BJ (cell line): ENCODE measurements at places on chromosomes 11 and 22.

DNA sequence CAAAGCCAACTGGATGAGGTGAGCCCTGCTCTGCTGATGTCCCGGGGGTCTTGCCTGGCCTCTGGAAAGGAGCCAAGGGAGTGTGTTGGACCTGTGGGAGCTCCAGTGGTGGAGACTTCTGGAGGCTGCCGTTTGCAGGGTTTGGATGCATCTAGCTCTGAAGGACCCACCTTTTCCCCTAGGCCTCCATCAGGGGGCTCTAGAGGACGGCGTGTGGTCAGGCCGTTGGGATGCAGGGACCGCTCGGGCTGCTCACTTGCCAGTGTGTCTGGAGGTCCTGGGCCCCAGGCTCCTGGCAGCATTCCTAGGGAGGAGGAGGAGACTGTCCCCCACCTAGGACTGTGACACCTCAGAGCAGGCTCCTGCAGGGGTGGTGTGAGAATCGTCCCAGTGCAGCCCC is 58.3 kb downstream of the PRDM11 start:
- DNase-seq = no peak

- no peak for DNase-seq
Measured at GRCh38 chr11:41201156-41201555, 258.3 kb downstream of the LRRC4C start.

GRCh38 chr11:43576803-43577521 is 103.6 kb upstream of the HSD17B12 start:
- DNase-seq = no peak

DNA sequence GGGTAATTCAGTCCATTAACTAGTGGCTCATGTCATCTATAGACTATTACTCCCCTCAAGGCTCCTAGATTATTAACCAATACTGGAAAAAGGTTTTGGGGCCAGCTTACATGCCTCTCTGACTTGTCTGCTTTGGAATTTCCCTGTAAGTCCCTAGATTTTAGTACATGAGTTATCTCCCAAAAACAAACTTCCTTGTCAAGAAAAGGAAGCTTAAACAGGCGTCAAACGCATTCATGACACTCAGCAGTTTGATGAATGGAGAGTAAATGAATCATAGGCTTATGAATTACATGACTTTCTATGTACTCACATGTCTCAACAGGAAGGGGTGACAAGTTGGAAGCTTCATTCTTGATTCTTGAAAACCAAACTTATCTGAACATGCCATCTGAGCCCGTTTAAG is 70.8 kb downstream of the BLID start:
- DNase-seq = peak; percentile 64

- DNase-seq = no peak
Measured at GRCh38 chr11:60870276-60870675, 2.9 kb downstream of the ZP1 start.

- DNase-seq = no peak
Measured at GRCh38 chr11:35133656-35134055, 5.3 kb upstream of the CD44 start.

DNA sequence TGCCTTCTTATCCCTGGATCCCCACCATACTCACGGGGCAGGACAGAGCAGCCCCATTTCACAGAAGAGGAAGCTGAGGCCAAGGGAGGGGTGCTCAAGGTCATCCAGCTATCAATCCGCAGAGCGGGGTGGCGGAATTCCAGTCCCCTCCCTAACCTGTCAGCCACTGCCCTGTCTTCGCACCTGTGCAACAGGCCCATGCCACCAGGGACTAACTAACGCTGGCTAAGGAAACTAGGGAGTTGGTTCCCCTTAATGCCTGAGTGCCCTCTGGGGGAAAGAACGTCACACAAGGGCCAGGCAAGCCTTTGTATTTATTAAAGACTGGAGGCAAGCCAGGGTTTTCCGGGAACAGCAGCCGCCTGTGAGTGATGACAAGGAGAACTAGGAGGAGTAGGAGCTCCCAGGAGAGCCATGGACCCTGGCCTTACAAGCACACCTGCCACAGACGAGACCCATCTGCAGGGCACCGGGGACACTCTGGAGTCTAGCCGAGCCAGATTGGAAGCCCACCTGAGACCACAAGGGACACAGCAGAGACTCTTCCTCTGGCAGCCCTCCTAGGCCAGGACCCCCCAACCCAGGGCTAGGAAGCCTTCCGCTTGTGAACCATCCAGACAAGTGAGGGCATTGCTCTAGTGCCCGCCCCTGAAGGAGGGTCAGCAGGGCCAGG is 64.4 kb downstream of the MYH9 start:
- no peak for DNase-seq

- DNase-seq = no peak
Measured at GRCh38 chr11:357582-357981, 11.7 kb upstream of the B4GALNT4 start.

- no peak for DNase-seq
Measured at GRCh38 chr22:22349455-22349836, 104.9 kb downstream of the VPREB1 start.

- no peak for DNase-seq
Measured at GRCh38 chr22:37284126-37284804, 2.0 kb downstream of the CYTH4 start.

DNA sequence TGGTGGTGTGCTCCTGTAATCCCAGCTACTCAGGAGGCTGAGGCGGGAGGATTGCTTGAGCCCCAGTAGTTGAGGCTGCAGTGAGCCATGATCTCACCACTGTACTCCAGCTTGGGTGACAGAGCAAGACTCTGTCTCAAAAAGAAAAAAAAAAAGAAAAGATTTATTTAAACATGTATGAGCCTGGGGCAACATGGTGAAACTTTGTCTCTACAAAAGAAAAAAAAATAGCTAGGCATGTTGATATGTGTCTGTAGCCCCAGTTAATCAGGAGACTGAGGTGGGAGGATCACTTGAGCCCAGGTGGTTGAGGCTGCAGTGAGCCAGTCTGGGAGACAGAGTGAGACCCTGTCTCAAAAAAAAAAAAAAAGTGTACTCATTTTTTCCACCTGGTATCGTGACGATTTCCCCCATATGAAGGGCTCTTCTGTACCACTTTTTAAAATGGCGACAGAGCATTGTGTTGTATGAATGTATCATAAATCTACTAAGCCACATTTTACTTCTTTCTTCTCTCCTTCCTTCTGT is 16.4 kb upstream of the KCTD14 start:
- DNase-seq = no peak

GRCh38 chr11:127390465-127390864 is 389.9 kb upstream of the KIRREL3 start:
- DNase-seq = no peak

DNA sequence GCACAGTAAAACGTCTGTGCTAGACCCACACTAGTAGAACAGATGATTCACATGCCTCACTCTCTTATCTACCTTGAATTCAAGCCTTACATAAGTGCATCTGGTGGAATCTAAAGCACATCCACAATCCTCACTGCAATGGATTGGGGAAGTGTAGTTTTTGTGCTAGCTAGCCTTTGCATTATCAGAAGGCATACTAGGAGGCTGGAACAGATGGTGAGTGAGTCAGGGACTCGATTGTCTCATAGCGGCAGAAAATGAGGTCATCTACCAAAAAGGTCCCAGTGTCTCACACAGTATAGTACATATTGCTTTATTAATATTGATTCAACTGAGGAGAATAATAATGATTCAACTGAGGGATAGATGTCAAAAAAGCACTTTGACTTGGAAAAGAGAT is 9.3 kb downstream of the MSANTD4 start:
- no peak for DNase-seq

DNA sequence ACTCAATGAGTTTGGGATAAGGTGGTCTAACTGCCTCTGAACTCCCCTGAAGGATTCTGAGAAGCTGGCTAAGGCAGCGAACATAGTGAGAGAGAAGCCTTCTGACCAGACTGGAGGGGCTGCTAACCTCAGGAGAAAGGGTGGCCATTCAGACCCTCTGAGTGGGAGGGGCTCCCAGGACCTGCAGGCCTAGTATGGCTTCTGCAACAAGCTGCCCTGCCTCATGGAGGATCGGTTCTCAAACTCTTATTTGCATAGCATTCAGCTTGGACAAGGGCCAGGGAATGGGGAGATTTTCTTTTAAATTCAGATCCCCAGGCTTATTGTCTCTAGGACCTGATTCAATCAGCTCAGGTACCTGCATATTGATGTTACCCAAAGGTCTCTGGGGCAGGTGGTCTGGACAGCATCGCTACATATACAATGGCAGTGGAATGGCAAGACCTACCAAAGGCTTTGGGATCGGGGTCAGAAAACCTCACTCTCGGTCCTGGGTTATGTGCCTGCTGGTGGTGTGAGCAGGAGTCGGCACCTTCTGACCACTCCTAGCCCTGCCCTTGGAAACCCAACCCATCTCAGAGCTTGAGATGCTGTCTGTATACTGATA is 599.1 kb downstream of the BRD1 start:
- DNase-seq = no peak

DNA sequence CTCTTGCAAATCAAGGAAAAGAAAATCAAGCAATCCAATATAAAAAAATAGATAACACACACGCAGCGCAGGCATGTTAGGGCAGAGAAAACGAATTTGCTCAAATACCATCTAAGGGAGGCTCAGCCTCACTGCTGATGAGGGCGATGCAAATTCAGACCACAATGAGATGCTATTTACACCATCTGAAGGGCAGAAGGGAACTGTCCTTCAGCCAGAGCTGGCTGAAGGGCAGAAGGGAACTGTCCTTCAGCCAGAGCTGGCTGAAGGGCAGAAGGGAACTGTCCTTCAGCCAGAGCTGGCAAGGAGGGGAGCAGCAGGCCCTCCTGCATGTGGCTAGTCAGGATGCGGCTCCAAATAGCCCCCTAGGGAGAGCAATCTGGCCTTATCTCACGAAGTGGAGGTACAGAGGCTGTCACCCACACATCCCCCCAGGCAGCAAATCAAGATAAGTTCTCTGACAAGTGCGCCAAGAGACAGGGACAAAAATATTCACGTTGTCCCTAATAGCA is 7.6 kb upstream of the SLC39A13 start:
- no peak for DNase-seq

- DNase-seq = no peak
Measured at GRCh38 chr11:71342951-71343827, 90.8 kb upstream of the SHANK2 start.

DNA sequence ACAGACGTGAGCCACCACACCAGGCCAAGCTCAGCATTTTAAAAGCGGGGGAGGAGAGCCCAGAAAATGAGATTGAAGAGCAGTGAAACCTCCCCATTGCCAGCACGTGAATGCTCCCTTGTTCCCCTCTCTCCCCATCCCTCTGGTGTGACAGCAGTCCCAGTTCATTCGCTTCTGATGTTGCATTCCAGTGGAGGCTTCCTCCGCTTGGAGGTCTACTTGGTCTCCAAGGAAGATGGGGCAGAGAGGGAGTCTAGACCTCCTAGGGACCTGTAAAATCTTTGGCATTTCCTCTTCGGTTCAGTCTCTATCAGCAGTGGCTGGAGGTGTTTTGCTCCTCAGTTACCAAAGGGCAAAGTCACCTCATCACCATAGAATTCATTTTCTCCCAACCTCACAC is 30.2 kb upstream of the EP300 start:
- DNase-seq = no peak

DNA sequence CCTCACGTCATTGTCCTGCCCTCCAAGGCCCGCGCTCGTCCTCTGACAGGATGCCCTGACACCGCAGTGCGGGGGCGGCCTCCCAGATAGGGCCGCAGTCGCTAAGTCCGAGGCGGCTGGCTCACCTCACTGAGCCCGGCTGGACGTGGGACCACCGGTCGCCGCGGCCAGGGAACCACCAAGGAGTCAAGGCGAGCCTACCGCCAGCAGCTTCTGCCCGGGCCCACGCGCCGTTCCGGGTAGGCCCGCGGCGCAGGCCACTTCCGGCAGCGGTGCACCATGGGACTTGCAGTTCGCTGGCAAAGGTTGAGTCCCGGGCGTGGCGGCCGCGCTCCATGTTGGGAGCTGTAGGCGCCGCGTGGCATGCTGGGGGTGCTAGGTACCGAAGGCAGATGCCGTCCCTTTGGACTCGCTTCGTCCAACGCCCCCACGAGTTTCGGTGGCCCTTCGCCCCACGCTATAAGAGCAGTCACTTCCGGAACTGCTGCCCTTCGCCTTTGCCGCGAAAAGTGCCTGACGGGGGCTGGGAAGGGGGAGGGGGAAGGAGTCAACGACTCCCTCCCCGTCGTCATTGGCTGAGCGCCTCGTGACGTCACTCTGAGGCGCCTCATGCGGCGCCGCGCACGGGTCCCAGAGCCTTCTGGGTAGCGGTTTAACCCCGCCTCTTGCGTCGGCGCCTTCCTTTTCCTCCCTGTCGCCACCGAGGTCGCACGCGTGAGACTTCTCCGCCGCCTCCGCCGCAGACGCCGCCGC is at the start of gene RPLP2:
Gene RPLP2, plus strand, starts transcription at position 681 of the 753 bp plus-strand sequence. CDS start 268 bp downstream, outside the sequence.
- DNase-seq = peak; percentile 69

DNA sequence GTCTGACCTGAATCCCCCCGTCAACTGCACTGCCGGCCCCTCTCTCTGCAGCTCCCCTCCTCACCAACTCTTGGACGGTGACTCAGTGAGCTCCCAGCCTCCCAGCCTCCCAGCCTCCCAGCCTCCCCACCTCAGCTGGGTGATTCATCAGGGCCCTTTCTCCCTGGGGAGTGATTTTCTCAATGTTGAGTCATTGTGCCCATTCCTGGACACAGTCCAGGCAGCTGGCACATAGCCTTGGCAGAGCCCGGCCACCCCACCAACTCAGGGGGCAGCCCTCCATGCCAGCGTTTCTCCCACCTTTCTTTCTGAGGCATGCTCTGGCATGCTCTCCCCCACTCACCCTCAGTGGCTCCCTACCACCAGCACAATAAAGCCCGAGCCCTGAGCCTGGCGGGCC is 30.7 kb downstream of the PDE2A start:
- no peak for DNase-seq

DNA sequence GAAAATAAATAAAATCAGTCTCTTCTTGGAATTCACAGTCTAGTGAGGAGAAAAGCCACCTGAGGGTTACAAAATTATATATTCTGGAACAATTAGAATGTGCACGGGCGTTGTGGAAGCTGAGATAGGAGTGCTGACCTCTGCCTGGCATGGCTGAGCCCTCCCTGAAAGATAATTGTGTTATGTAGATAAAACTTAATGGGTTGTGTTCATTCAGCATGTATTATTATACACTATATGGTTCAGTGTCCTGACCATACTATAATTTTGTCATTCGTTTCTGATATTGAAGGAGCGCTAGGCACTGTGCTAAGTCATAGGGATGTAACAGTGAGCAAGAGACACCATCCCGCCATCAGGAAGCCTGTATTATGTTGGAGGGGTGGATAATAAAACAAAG is 3.7 kb downstream of the ACAT1 start:
- DNase-seq = no peak

GRCh38 chr11:82823647-82824619 is 76.3 kb downstream of the PRCP start:
- DNase-seq = no peak

- DNase-seq = no peak
Measured at GRCh38 chr11:62843466-62843865, 4.1 kb upstream of the WDR74 start.

- DNase-seq = no peak
Measured at GRCh38 chr11:33976495-33977199, 74.9 kb upstream of the CAPRIN1 start.

GRCh38 chr11:69141742-69142141 is 14.0 kb upstream of the SMIM38 start:
- no peak for DNase-seq

DNA sequence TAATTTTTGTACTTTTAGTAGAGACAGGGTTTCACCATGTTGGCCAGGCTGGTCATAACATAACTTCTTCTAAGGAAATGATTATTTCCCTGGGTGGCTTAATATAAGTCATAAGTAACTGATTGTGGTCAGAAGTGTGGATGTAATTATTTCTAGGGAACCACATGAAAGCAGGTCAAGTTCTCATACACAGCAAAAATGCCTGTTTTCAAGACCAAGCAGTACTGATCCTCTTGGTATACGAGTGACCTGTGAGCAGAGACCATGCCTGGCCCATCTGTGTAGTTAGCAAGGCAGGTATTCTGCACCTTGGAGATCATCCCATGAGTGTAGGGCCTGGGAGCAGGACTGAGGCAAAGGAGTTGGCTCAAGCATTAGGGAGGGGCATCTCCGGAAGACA is 32.5 kb upstream of the NUCB2 start:
- DNase-seq = no peak
